Renal pelvis (tissue), 12 donors: ENCODE measurements at places on chromosomes 16 and 17. TPM values are rescaled to one million over a fixed set of nuclear protein-coding genes. Genes with fewer than 3 reads are reported as not detected.

- DNase-seq, result no peak
These were observed 3.3 kb upstream of the HELZ start for GRCh38 chr17:67248291-67248690.

HAS3 gene
- 4.6 TPM for polyA plus RNA-seq

DNA sequence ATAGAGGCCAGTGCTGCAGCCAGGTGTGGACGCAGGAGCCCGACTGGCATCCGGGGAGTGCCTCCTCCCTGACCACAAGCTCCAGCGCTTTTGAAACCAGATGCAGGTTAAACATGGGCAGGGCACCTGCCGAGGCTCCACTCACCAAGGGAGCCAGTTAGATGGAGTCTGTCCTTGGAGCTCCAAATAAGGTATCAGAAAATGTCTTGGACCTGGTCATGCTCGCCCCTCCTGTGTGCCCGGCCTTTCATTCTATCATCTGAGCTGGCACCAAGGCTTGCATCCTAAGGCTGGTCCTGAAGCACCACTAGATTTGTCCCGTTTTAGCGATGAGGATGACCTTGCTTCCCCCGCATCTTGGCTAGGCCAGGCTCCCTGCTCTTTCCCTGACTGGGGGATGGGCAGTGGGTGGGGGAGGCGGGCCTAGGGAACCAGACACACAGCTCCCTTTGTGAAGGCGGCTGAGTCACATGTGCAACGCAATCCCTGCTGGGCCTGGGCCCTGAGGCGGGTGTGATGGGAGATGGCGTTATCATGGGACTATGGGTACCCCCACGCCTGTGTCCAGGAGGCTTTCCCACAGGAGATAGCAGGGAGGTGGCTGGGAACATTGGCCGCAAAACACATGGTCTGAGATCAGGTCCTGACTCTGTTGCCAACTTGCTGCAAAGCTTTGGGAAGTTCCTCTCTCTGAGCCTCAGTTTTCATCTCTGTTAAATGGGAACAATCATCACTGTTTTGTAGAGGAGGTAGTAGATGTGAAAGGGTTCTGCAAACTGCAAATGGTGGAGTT, 5.0 kb upstream of the ADGRG1 start:
- DNase-seq, result no peak

SEPTIN12 gene
- 12.0 TPM for polyA plus RNA-seq

- DNase-seq, result no peak
These were observed 5.9 kb upstream of the WDR81 start for GRCh38 chr17:1718362-1719165.

- no peak for DNase-seq
These were observed 72.2 kb downstream of the XPO6 start for GRCh38 chr16:28139530-28139929.

DNA sequence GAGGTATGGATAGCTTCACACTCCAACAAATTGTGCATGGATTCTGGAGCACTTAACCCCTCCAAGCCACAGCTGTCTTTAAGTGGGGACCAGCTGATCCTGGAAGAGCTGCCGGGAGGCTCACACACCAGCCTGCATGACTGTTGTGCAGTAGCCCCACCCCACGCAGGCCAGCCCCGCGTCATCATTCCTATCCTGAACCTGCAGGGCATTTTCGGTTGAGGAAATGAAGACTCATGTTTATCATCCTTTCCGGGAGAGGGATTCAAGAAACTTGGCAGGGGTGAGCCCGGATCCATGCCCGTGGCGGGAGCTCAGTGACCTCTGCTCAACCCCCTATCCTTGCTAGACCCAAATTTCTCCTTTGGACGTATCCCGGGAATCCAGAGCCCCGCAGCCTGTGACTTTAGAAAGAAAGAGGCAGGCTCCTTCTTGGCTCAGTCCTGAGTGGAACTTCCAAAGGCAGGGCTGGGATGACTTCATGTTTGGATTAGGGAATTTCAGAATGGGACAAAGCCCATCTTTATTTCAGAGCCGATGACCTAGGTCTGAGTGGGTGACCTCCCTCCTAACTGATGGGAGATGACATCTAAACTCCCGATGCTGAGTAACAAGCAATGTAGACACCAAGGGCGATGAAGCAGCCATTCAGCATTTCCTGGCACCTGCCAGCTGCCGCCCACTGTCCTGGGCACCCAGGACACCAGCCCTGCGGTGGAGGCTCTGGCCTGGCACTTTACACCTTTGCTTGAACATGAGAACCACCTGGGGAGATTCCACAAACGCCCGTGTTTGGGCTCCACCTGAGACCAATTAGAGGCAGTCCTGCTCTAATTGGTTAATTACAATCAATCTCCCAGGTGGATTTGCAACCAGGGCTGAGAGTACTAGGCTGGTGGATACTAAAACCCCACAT, 43.3 kb upstream of the CMIP start:
- DNase-seq, result no peak
